ENCODE measurements at places on chromosomes 16 and 17.

DNA sequence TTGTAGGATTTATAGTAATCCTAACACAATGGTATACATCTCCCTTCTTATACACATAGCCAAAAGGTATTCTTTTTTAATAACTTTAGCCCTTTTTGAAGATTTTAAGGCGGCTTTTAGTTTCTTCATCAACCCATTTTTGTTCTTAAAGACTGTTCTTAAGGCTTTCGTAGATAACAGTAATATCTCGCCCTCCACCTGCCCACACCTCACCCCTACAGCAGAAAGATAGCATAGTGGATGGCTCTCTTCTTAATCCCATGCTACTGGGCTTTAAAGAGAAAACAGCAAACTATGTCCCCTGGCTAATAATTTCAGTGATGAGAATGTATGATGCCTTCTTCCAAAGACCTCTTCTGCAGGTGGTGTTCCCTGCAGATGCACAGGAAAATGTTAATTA, 8.6 kb downstream of the IGSF6 start:
- no peak for DNase-seq

GRCh38 chr17:48553190-48553547, 8.3 kb upstream of the HOXB2 start:
- DNase-seq = no peak

GRCh38 chr16:83068686-83069085, 441.9 kb downstream of the CDH13 start:
- no peak for DNase-seq

GRCh38 chr17:75335315-75335714, 46.1 kb upstream of the SLC25A19 start:
- no peak for DNase-seq

- no peak for DNase-seq
Observed at GRCh38 chr16:75342308-75342811, 90.9 kb upstream of the BCAR1 start.

GRCh38 chr17:61981323-61981722, 53.5 kb upstream of the INTS2 start:
- DNase-seq = no peak

DNA sequence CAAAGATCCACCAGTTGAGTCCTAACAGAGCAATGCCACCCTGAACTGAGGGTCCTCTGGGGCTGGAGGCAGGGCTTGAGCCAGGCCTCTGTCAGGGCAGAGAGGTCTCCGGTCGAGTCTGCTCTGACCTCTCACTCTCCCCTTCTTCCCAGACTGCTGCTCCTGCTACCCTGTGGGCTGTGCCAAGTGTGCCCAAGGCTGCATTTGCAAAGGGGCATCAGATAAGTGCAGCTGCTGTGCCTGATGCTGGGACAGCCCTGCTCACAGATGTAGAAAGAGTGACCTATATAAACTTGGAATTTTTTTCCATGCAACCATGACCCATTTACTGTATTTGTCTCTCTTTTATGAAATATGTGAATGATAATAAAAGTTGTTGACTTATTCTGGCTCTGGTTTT, 2.4 kb upstream of the MT1B start:
- DNase-seq = no peak

DNA sequence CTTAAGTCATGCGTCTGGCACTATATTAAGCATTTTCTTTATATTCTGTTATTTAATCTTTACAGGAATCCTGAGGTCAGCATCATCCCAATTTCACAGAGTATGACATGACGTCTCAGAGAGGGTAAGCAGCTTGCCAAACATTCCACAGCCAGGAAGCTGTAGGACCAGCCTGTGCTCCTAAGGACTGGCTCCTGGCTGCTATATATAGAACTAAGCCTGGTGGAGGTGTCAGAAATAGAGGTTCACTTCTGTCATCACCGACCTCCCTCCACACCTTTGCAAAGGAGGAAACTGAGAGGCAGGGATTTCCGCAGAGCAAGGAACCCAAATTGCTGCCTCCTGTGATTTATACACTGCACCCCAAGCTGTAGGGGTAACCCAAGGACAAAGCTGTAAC, 37.9 kb upstream of the NDRG4 start:
- no peak for DNase-seq

Measured in NCI-H510A (cell line).